AG09309 (cell line): ENCODE measurements at places on chromosomes 16 and 17.

GRCh38 chr17:81391936-81392908 is 3.0 kb upstream of the BAHCC1 start:
- no peak for DNase-seq

- no peak for DNase-seq
Measured at GRCh38 chr16:70159355-70160348, 13.9 kb upstream of the CLEC18C start.

- no peak for DNase-seq
Measured at GRCh38 chr16:82993926-82994325, 367.2 kb downstream of the CDH13 start.

- no peak for DNase-seq
Measured at GRCh38 chr17:57075193-57075592, 9.9 kb upstream of the AKAP1 start.

DNA sequence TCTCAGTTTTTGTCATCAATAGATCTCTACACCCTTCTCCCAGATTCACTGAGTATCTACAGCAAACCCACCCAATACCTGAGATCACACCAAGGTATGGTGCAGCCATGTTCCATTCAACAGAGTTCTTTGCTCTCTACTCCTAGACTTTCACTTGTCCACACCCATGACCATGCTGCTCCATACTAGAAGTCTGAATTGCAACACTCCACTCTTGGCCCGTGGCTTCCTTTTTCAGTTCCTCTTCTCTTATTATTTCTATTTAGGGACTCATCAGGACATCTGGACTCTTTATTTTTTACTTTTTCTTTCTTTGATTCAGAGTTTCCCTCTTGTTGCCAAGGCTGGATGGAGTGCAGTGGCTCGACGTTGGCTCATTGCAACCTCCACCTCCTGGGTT is 37.1 kb downstream of the YWHAE start:
- DNase-seq: no peak

GRCh38 chr16:78113258-78113657 is 13.8 kb downstream of the WWOX start:
- no peak for DNase-seq

DNA sequence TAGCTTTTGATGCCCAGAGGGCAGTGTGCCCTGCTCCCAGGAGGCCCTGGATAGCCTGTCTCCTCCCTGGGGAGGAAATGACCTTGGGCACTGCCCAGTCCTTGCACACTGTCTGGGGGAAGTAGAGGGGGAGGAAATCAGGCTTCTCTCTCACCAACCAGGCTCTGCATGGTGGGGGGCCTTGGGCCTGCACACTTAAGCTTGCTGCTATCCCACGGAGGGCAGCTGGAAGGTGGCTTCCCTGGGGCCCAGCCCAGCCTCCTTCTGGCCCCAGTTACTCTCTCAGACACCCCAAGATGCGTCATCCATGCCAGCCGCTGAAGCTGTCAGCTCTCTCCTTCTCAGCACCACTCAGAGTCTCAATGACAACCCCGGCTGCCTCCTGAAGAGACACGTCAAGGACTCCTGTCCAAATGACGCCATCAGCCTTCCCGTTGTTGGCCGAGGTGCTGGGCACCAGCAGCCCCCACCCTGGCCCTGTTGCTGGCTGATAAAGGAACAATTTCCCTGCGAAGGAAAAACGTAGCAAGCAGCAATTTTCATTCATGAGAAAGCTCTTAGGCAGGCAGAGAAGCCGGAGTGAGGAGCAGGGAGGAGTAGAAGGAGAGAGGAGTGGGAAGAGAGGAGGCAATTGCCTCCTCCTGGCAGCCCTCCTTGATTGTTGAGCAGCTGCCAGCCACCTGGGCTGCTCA is 95.5 kb downstream of the SDK2 start:
- DNase-seq: no peak
